ENCODE measurements at places on chromosomes 7 and 10.

DNA sequence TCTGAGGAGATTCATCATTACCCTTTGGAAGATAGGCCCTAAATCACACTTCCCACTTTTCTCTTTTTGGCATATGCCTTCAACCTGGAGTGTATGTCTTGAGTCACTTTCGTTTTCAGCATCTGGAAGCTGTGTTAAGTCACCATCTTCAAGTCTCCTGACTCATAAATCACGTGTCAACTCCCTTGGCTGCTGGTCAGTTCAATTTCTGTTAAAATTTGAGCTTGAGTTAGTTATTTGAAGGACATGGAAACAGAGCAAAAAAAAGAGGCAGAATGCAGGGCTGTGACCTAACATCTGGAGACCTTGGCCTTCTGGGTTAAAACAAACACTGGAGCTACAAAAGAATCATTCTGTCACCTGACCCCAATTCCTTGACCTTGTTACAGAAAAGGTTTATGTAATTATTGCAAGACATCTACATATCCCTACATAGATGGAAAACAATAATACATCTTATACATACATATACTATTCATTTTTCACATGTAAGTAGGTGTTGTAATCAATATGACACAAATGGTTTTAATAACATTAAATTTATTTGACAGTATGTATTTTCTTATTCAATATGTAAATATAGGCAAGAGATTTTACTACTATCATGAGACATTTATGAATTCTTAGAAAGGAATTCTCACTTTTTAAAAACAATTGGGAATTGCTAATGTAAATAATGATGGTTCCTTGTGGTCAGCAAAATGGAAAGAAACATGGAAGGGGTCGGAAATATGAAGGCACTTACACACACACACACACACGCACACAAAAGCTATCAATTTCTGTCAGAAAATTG is 169.7 kb upstream of the PHYHIPL start:
- DNase-seq, result no peak

- DNase-seq, result no peak
These were observed 9.7 kb upstream of the CCNY start for GRCh38 chr10:35326466-35327235.

DNA sequence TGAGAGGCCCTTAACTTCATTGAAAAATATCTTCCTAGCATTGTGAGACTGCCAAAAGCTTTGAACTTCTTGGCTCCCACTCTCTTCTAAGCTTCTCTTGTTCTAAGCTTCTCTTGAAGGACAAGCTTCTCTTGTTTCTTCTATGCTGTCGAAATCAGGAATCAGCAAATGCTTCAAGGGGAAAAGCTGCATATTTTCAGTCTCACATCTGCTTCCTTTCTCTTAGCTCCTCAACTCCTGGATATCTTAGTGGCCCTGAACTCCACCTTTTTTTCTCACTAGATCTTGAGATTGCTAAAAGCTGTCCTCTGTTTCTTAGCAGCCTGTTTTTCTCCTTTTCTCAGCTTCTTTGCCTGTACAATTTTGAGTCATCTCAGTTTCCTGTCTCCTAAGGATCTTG is 73.0 kb downstream of the NEUROD6 start:
- DNase-seq, result no peak

- no peak for DNase-seq
These were observed 12.7 kb downstream of the ZNF438 start for GRCh38 chr10:31018962-31019361.

- DNase-seq, result no peak
These were observed 475.3 kb upstream of the C7orf33 start for GRCh38 chr7:148115308-148115707.

DNA sequence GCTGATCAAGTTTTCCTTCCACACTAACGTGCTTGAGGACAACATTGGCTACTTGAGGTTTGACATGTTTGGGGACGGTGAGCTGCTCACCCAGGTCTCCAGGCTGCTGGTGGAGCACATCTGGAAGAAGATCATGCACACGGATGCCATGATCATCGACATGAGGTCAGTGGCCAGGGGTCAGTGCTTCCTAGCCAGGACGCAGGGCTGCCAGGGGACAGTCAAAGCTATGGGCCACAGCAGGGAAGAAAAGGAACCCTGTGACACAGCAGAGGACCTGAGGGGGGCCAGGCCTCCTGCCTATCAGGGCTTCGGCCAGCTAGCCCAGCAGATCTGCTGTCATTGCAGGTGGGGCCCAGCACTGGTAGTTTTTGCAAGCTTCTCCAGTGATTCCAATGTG is 5.2 kb downstream of the RBP3 start:
- DNase-seq, result no peak

- DNase-seq, result no peak
These were observed 79.3 kb downstream of the INSYN2A start for GRCh38 chr10:127117125-127117524.

GRCh38 chr10:123170961-123171360 is 16.8 kb downstream of the BUB3 start:
- DNase-seq, result no peak

DNA sequence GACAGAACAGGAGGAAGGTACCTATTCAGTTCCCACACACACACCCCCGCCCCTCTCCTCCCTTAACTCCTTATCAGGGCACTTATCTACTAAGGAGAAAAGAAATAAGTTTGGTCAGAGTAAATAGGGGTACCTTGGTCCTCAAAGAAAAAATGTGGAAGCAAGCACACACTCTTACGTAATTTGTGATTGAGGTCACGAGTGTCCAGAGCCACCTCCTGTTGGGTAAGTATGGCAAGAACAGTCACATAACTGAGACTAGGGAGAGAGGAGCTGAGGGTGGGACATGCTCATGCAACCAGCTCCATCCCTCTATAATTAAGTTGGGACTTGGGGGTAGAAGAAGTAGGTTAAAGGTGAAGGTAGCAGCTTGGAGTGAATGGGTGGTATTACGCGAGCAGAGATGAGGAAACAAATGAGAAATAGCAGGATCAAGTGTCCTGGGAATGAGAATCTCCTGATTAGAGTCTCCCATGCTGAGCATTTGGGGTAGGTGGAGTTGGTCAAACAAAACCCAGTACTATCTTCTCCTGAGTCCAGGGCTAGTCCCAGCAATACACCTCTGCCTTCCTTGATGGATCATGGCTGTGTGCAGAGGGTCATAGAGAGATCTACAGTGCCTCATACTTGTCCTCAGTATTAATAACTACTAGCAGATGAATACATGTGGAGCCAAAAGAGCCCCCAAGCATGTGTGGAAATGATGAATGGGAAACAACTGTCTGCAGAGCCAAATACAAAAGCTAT is 77.1 kb downstream of the GSAP start:
- no peak for DNase-seq

GRCh38 chr7:121279060-121279620 is 49.7 kb upstream of the WNT16 start:
- no peak for DNase-seq

GRCh38 chr10:71435571-71436267 is 39.0 kb downstream of the CDH23 start:
- DNase-seq, result no peak

GRCh38 chr10:102713539-102713813 is 721 bp downstream of the ARL3 start:
- DNase-seq, result no peak

- DNase-seq, result no peak
These were observed 982 bp downstream of the IDI1 start for GRCh38 chr10:1047937-1048336.

- DNase-seq, result no peak
These were observed 24.1 kb downstream of the VIPR2 start for GRCh38 chr7:159120540-159120919.

- no peak for DNase-seq
These were observed 58.7 kb upstream of the ANTXRL start for GRCh38 chr10:46227936-46228562.

DNA sequence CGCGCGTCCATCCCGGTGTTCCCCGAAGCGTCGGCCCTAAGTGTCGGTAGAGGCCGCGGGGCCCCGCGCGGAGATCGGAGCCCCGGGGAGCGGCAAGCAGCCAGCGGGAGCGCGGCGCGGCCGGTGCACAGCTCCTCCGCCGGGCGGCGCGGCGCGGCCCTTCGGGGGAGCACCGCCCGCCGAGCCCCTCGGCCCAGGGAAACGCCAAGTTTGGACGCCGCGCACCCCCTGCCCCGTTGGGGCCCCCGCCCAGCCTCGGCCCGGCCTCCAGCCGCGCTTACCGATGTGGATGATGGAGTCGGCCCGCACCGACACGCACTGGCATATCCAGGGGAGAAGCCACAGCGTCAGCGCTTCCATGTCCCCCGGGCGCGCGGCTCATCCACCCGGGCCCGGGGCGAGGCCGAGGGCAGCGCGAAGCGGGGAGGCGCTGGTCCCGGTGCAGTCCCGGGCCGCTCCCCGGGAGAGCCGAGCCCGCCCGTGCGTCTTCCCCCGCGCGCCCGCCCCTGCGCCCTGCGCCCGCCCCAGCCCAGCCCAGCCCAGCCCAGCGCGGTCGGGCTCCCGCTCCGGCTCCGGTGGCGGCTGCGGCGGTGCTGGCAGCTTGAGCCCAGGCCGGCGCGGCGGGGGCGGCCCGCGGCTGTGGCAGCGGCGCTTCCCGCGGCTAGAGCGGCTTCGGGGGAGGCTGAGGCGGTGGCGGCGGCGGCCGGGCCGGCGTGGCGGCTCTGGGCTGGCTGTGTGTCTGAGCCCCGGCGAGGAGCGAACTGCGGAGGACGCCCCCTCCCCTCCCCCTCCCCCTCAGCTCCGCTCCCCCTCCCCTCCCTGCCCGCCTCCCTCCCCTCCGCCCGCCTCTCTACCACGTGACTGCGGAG is at the start of gene GRID1:
GRID1 (minus strand) TSS at position 763 of the 869 bp plus-strand sequence.
- DNase-seq, result no peak

GRCh38 chr10:125154529-125154928 is 5.8 kb downstream of the CTBP2 start:
- DNase-seq, result no peak
